Cortex of kidney (tissue), 1 donor: ENCODE measurements at places on chromosomes 6 and 20.

GRCh38 chr6:12422848-12423247 lies 132.7 kb downstream of the EDN1 start:
- no peak for DNase-seq

GRCh38 chr6:89416796-89417195 lies 4.7 kb upstream of the RRAGD start:
- no peak for DNase-seq

DNA sequence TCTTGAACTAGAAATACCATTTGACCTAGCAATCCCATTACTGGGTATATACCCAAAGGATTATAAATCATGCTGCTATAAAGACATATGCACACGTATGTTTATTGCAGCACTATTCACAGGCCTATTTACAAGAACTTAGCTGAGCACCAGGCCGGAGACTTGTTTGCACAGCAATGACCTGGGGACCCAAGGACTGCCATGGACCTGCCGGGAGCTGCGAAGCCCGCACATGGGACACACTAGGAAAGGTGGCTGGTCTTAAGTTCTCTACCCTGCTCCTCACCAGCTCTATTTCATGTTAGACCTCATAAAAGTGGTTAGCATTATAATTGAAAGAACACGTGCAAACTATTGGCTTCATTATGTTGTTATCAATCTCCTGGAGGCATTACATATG lies 70.4 kb upstream of the CST7 start:
- DNase-seq: no peak

- DNase-seq: no peak
Measured at GRCh38 chr20:25193843-25194242, 1.7 kb upstream of the ENTPD6 start.

- no peak for DNase-seq
Measured at GRCh38 chr20:15609921-15610320, 963.3 kb downstream of the KIF16B start.
